NCI-H2227 treated with DMSO at 0.1 percent for 48 hours (cell line): ENCODE measurements at places on chromosomes 3 and 15.
A peak's percentile ranks its signal among the peaks of the same experiment; 100 is the strongest.

- no peak for DNase-seq
Observed at GRCh38 chr15:51094606-51095569, at the start of gene TNFAIP8L3. TSS of gene TNFAIP8L3 (minus strand) at chr15:51094906. CDS start at chr15:51094595, 311 bp downstream.

DNA sequence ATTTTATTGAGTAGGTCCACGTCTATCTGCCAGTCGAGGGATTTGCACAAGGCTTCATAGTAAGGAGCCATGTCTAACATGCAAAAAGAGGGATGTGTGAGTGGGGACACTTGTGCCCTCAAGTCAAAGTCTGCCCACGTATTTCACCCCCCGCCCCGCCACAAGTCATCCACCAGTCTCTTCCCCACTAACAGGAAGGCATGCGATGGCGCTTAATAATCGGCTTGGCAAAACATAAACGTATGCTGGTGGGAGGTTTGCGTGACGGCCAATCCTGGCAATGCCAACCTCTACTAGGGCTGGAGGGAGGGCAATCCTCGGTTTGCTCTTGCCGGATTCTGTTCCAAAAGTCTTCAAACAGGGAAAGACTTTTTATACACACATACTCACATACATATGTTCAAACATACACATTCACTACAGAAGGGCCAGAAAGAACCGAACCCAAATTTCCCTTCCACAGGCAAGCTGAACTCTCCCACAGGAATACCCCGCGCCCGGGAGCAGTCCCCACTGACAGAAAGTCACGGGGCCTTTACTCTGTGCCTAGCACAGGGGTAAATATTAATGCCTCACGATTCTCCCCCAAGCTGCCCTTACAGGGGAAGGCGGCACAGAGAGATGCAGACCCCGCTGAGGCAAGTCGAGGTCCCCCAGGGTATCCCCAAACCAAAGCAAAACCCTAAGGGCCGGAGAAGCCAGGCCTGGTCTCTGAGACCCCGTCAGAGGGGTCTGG, 675 bp downstream of the PSMD6 start:
- no peak for DNase-seq

- no peak for DNase-seq
Observed at GRCh38 chr15:74857082-74857655, 14.2 kb upstream of the ULK3 start.

DNA sequence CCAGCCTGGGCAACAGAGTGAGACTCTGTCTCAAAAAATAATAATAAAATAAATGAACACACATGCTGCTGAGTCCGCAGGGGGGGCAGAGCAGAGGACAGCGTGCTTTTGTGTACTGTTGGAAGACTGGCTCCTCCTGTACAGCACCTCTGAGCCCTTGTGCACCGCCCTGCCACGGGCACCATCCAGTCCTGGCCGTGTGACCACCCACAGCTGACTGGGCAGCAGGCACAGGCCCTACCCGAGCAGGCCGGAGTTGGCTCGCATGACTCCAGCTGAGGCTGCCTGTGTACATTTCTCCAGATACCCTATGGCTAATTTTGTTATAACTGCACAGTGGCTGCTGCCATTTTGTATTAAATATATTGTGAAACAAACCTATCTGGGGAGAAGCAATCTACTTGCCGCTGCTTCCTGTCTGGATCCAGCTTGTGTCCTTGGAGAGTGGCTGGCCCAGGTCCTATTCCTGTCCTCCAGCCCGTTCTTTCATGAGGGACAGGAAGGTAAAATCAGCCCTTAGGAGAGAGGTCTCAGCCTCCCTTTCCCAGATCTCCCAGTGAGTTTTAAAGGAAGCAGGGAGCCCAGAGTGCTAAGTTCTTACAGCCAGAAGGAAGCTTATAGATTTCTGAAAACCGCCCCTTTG, 14.6 kb downstream of the IVD start:
- DNase-seq: no peak

DNA sequence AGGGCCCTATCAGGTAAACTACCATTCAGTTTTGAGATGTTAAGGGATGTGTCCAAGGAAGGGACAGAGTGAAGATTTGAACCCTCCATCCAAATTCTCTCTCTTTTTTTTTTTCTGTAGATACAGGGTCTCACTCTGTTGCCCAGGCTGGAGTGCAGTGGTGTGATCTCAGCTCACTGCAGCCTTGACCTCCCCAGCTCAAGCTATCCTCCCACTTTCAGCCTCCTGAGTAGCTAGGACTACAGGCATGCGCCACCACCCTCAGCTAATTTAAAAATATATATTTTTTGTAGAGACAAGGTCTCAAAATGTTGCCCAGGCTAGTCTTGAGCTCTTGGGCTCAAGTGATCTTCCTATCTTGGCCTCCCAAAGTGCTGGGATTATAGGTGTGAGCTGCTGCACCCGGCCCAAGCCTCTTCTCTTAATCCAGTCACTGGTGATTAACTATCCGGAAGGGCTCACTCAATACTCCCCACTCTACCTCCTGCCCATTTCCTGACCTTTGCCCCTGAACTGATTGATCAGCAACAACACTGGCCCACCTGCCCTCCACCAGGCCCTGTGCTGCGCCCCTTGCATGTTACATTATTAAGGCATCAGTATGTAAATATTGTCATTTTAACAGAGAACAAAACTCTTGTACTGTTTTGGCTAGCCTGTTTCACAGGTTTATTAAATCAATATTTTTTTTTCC, 164.7 kb downstream of the CTNNB1 start:
- no peak for DNase-seq

- no peak for DNase-seq
Observed at GRCh38 chr3:25266677-25267076, 161.4 kb upstream of the RARB start.

DNA sequence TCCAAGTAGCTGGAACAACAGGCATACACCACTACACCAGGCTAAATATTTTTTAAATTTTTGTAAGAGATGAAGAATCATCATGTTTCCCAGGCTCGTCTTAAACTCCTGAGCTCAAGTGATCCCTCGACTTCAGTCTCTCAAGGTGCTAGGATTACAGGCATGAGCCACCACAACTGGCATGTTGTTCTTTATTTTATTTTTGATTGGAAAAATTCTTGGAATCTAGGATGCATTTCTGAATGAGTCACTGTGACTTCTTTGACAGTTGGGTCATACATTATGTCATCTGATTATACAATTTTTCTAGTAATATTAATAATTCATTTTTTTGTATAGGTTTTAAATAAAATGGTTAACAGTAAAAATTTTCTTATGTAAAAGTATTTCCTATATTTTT, 870.2 kb downstream of the SI start:
- DNase-seq: no peak

DNA sequence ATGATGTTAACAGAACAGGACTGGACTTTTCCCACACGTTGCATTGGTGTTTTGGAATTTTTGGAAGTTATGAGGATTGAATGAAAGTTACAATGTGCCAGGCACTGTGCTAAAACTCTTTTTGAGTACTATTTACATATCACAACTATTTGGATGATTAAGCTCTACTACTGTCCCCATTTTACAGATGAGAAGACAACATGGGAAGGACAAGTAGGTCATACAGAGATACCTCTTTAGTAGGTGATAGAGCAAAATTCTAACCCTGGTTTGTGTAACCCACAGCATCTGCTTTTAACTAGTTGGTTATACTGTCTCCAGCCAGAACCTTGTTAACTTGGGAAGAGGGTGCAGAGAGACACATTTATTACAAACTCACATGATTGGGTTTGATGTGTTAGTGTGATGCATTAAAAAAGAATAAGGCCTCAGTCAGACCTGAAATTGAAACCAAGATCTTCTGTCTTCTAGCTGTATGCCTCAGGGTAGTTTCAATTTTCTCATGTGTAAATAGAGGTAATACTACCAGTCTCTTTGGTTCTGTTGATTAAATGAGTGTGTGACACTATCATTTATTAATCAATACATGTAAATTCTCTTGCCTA, 1.4 kb downstream of the NDUFB4 start:
- no peak for DNase-seq

- DNase-seq: no peak
Observed at GRCh38 chr3:65402597-65402996, 636.1 kb downstream of the MAGI1 start.

DNA sequence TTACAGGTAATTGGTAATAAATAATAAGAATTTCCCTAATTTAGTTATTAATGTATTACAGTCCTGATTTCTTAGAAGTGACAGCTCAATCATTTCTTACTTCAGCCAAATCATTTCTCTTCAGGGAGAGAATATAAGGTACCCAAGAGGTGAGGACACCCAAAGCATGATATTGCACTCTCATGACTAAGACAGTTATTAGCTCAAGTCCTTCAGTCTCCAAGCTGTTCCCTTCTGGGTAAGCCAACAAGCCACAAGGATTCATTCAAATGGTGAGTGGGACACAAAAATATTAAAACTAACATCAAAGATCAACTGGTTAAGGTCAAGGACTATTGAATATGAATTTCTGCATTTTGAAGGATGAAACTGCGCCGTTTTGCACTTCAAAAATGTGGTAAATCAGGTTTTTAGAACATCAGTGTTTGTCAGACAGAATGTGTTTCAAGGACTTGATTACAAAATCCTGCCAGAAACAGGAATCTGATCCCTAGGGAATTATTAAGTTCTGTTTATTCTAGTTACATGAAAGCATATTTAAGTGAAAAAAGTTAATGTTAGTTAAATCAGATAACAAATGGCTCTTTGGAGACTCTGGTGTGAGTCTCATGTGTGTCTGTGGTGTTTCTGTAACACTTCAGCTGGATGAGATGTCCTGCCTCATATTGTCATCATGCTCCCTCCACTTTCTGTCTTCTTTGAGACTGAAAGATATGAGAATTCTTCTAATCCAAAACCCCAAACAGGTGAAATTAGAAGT, 101.7 kb upstream of the COL8A1 start:
- DNase-seq: no peak

- no peak for DNase-seq
Observed at GRCh38 chr3:42552830-42553229, 28.9 kb downstream of the SEC22C start.

- no peak for DNase-seq
Observed at GRCh38 chr3:191065181-191065805, 133.7 kb upstream of the OSTN start.

DNA sequence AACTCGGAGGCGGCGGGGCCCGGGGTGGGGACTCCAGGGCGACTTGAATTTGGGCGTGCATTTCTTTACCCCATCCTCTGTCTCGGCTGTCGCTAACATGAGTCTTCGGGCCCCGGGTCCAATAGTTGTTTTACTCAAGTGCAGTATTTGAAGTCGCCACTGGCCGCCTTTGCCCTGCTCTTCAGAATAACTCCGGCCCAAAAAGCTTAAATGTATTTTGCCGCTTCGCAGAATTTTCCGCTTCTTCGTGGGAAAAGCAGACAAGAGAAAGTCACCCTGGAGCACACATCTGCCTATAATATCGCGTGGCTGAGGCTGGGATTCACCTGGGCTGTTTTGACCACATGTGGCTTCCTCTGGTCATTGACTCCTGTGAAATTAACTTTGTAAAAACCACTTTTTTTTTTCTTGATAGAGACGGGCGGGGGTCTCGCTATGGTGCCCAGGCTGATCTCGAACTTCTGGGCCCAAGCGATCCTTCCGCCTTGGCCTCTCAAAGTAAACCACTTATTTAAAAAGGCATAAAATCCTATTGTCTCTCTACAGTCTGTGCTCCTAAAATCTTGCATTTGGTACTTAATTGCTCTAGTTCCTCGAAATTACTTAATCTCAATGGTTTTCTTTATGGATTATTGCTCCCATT, 676 bp downstream of the CNOT10 start:
- no peak for DNase-seq

DNA sequence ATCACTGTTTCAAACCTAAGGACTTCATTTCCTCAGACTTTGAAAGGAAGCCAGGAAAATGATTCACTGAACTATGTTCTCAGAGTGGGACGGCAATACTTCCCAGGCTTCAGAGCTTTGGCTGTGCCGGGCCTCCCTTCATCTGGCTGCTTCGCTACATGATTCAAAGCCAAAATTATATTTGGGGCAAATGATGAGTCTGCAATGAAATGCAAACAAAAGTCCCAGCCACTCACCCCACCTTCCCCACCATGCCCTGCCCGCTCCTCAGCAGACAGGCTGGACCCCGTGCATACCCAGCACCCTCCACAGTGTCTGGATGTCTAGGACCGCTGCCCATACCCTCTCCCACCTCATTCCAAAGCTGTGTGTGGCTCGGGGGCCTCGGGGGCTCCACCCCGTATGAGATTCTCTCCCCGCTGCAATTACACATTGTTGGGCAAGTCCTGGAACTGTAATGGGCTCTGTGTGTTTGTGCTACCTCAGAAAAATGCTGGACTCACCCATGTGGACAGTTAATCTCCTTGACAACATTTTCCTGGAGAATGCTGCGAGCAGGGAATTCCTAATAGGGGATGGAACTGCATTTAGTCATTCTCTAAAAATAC, 32.2 kb downstream of the ATP10A start:
- DNase-seq: no peak

DNA sequence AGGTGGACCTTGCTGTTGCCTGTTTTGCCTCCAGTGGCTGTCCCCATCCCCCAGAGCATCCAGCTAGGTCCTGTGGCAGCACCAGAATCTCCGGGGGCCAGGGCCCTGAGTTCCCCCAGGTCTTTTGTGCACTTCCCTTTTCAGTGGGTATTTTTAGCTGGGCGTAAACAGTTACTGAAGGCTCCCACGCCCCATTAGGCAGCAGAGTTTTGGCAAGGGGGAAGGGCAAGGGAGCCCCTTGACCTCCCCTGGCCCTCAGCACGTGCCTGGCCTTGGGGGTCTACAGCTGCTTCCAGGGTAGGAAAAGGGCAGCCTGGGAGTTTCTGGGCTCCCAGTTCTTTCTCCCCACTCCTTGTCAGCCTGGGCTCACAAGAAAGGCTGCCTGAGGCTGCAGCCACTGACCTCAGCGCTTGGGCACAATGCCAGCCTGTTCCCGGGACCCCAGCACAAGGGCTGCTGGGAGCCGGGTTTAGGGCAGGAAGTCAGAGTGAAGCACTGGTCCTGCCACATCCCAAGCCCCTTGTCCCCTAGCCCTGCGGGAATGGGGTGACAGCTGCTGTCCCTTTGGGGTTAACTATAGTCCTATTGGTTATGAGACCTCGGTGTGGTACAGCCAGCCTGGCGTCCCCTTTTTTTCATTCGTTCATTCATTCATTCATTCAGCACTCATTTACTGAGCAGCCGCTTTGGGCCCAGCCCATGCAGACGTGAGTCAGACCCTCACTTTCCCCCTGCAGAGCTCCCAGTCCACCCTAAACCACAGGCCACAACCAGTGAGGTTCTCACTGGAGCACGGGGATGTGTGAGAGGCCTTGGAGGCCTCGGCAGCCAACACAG, 8.4 kb downstream of the CSK start:
- DNase-seq: no peak

GRCh38 chr3:136802481-136802996, 16.4 kb upstream of the SLC35G2 start:
- DNase-seq: peak; percentile 90

DNA sequence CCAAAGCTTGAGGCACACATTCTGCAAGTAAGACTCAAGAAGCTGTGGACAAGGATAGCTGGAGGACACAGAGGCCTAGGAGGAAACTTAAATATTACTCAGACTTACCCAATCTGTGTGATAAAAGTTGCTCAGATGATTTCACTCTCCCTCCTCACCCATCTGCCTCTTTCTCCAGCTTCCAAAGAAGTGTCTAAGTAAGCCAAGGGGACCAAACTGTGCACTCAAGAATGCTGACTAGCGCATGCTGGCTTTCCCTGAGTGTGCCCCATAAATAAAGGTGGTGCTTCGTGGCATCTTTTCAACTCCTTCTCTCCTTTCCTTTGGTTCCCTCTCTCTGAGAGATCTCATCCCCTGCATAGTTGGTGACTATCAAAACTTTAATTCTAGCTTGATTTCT, 211.0 kb upstream of the LMCD1 start:
- no peak for DNase-seq

- DNase-seq: no peak
Observed at GRCh38 chr3:53236112-53236841, 19.5 kb downstream of the TKT start.
